ENCODE measurements at places on chromosomes 7 and 10.

GRCh38 chr10:122013311-122013780 is 24.4 kb downstream of the TACC2 start:
- DNase-seq, result no peak

GRCh38 chr10:44689368-44689767 is 221.8 kb upstream of the TMEM72 start:
- no peak for DNase-seq

DNA sequence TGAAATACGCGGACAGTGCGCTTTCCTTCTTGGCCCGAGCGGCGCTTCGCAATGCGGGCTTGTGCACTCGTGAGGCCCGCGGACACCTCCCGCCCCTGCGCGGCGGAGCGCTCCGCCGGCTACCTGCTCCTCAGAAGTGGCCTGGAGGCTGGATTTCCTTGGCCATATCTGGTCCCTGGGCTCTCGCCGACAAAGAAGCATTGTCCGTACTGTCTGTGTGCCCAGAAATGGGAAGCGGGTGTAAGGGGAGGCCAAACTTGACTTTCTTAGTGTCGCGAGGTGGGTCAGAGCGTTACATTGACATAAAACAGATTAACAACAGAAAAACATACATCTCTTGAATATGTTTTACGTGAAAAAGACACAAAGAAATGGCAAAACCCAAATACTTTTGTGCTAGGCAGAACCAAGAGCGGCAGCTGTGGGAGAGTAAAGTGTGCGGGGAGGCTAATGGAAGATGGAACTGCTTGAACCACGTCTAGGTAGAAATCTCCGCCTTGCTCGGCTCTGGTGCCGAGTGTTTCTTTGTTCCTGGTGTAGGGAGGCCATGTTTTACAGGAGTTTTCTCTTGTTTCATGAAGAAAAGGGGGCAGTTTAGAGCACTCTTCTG is 1.4 kb downstream of the LANCL2 start:
- no peak for DNase-seq

DNA sequence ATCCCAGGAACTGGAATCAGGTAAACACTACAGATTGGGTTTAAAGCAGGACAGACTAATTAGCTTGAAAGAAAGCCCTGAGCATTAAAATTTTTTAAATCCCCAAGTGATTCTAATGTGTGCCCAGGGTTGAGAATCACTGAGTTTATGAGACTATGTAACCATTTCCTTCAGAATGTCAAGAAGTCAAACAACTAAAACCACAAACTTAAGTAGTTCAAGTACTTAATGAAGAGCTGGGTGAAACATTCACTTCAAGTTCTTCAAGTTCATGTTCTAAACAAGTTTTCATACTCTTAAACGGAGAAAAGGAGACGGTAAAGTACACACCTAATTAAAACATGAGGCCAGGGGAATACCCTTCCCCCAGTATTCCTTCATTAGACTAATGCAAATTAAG is 28.2 kb upstream of the TLL2 start:
- no peak for DNase-seq

DNA sequence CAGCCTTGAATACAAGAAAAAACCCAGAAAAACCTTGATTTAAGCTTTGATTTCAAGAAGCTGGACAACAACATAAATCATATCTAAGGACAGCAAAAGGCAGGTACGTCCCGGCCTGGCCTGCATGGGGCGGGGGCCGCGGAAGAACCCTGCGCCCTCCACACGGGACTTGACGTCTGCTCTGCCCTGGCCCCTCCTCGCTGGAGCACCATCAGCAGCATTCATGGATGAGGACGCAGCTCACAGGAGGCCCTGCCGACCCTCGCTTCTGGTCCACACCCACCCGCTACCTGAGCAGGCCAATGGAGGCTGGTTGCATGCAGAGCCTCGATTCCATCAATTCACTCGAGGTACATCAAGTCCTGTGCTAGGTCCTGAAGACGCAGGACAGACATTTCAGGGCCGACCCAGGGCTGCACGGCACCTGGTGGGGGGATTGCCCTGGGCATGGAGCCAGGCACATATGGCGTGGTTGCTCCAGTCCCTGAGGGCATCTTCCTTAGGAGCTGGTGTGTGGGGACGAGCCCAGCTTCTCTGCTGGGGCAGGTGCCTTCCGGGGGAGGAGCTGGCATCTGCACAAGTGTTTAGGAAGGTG is 63.1 kb upstream of the NKX6-2 start:
- DNase-seq, result no peak

DNA sequence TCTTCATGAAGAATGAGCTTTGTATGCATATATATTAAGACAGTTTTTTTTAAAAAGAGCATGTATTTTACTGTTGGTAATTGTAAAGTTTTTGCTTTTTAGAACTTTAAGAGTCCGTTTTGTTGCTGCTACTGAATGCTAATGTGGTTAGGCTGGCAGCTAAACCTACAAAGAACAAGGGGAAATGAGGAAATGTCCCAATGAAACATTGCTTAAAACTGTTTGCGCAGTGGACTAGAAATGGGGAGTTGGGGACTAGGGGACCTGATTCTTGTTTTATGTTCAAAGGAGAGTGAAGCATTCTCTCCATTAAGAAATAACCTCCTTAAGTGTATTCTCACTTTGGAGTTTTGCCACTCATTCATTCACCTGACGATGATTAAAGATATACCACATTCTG is 5.7 kb downstream of the NRF1 start:
- DNase-seq, result no peak

- no peak for DNase-seq
Measured at GRCh38 chr7:23020742-23021401, 6.9 kb upstream of the HYCC1 start.

All from NCI-H774 (cell line).